Activated naive CD8-positive, alpha-beta T cell treated with anti-CD3 and anti-CD28 coated beads for 36 hours (primary cell): ENCODE measurements at places on chromosomes 7 and 10.

DNA sequence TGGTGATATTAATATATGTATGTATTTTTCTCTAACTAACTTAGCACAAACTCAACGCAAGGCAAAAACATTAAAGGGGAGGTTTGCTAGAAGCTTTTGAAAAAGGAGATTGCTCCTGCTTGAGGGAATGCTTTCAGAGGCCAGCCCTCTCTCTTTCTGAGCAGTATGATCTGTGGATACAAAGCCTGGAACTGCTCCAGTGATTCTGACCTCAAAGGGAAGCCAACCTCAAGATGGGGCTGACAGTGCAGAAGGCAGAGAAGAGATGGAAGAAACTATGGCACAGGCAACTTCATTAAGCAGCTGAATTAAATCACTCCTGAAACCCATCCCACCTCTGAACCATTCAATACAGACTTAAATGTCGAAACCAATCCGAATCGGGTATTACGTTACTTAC, 102.4 kb downstream of the USP6NL start:
- DNase-seq: no peak

DNA sequence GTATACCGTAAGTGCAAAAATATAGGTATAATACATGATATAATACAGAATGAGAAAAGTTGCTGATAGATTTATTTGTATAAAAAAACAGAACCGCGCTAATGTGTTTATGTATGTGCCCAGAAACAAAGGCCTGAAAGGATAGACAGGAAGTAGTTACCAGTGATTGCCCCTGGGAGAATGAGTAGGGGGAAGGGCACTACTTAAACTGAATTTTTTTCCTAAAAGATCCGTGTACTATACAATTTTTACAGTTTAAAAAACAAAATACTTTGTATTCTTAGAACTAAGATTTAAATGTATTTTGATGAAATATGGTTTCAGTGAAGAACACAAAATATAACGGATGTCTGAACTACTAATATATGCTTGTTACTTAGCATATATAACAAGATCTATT, 2.9 kb downstream of the IPMK start:
- no peak for DNase-seq

- DNase-seq: no peak
Observed at GRCh38 chr10:52348037-52348564, 34.0 kb downstream of the DKK1 start.

DNA sequence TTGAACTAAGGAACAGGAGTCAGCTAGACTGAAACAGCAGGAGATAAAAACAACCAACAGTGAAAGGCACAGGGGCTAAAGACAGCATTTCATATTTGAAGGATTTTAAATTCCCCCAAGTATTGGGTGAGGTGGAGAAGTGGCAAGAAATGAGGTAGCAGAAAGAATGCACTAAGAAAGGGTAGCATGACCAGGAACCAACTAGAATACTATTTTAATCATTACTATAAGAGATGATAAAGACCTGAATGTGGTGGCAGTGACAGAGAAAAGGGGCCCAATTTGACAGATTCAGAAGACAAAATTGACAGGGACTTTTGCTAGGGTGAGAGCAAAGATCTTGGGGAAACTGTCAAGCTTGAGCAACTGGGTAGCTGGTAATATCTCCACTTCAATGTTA, 94.9 kb downstream of the ARHGAP12 start:
- DNase-seq: no peak

DNA sequence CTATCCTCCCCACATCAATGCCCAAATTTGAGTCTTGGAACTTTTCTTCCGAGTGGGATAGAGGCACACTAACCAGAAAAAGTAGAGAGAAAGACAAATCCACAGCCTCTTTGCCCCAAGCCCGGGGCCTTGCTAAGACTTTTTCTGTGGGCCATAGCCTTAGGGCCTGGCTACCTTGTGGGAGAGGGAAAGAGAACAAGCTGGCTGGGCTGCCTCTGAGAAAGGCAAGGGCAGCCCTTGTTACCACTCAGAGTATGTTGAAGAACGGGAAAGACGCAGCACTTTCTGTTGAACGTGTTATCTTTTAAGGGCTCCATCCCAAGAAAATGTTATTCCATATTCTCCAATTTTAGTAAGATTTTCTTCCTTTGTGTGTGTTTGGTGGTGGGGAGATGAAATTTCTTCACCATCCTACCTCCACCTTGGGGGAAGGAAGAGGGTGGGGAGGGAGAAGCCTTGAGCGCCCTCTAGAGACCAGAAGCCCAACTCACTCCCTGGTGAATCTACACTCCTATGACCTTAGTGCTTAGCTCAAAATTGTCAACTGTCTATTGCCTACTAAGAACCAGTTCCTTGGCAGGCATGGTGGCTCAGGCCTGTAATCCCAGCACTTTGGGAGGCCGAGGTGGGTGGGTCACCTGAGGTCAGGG, 3.9 kb upstream of the NRF1 start:
- DNase-seq: peak; percentile 21

DNA sequence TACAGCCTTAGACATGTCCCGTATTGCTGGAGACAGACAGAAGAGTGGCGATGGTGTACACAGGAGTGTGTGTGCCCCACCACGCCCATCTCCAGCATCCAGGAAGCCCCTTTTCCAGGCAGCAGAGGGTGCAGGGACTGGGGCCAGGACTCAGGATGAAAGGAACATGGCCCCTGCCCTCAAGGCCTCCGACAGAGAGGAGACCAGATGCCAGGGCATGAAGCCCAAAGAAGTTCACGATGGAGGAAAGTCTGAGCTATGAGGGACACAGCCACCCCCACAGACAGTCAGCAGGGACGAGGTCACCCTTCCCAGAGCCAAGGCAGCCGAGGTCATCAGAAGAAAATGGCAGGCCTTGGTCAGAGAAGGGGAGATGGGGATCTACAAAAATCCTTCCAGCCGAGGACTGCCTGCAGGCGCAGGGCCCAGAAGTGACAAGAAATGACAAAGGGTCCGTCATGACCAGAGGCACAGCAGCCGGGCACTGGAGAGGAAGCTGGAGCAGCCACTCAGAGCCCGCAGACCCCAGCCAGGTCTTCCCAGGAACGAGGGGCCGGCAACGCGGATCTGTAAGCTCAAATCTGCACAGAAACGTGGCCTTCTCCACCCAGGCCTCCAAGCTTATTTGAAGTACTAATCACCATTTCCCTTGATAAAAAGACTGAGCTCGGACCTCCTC, 78.7 kb upstream of the PPP2R2D start:
- no peak for DNase-seq

- no peak for DNase-seq
Observed at GRCh38 chr10:33365301-33365700, 30.8 kb upstream of the NRP1 start.

DNA sequence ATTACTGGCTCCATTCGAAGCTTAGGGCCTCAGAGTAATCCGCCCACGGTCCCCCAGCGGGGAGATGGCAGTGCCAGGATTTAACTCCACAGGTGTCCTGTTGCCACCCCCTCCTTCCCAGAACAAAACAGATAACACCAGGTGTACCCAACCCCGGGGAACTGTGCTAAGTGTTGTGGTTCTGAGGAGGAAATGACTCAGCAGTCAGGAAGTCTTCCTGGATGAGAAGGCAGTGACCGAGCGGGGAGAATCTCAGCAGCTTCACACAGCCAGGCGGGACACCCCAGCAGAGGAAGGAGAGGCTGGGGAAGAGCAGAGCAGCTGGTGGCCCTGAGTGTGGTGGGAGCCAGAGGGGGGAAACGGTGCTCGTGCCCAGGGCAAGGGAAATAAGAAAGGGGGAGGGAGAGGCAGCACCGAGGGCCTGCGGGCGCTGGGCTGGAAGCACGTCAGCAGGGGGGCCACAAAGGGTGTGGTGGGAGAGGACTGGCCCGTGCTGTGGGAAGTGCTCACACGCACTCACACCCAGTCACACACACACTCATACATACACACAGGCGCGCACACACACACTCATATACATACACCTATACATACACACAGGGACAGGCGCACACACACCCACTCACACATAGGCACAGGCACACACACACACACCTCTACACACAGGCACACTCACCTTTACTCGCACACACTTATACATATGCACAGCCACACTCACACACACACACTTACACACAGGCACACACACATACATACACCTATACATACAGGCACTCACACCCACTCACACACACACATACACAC, 59.8 kb upstream of the CHST15 start:
- DNase-seq: peak; percentile 48

DNA sequence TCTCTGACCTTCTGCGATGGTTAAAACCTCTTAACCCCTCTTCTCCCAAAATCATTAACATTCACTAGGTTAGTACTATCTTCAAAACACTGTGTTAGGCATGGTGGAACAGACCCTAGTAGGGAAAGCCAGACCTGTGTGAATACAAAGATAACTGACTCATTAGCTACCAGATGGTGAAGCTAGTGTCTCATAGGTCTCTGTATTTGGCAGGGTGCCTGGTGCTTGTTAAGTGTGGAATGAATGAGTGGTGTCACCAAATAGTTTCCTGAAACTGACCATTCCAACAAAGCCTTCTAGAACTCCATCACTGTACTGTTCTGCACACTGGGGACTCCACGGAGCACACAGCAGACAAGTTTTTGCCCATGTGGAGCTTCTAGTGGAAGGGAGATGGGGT, 27.7 kb upstream of the TM9SF3 start:
- DNase-seq: no peak

DNA sequence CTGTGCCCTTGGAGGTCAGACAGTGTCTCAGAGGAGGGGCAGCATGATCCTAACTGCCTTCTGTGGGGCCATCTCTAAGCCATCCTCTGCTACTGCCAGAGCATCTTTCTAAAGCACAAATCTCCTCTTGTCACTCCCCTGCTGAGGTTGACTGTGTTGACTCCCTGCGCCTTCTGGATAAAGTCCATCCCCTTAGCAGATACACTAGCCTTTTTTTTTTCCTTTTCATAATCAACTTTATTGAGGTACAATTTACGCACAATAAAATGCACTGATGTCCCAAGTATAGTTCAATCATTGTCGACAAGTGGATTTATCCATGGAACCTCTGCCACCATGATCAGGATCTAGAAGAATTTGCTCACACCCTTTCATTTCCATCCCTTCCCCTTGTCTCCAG, 150.1 kb downstream of the SPAG6 start:
- no peak for DNase-seq

DNA sequence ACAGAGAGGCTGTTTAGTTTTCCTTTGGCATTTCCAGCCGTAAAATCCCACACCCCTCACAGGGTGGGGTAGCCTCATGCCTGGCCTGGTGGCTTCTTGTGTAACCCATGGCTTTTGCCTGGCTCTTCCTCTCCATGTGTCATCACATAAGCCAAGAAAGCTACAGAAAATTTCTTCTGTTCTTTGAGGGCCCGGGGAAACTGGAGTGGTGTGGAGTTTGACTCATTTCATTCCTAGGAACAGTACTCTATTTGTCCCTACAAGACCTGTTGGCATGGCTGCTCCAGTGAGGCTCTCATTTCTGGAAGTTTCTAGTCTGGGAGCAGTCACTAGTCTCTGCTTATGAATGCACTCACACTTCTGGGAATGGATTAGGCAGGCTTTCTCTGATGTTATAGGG, 523.9 kb downstream of the SUGCT start:
- DNase-seq: no peak

GRCh38 chr10:125720002-125720382, 483 bp downstream of the EDRF1 start:
- DNase-seq: no peak

DNA sequence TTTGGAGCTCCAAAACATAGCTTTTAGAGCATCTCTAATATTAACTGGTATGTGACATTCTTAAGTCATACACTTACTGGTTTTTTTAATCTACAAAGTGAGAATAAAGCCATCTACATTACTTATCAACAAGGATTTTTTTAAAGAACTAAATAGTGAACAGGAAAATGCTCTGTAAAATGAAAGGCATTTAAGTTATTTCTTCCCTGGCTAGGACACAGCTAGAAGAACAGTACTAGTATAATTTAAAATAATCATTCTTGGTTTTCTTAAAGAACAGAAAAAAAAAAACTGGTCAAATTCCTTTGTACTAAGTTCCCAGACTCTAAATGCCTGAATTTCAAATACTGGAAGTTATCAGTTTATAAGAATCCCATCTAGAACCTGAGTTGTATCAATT, 139.5 kb downstream of the SRPK2 start:
- DNase-seq: no peak

GRCh38 chr10:60937784-60938654, 6.0 kb downstream of the RHOBTB1 start:
- no peak for DNase-seq

- DNase-seq: no peak
Observed at GRCh38 chr10:25633542-25633941, 300.5 kb upstream of the MYO3A start.

GRCh38 chr10:23525406-23525805, 86.5 kb downstream of the OTUD1 start:
- no peak for DNase-seq

DNA sequence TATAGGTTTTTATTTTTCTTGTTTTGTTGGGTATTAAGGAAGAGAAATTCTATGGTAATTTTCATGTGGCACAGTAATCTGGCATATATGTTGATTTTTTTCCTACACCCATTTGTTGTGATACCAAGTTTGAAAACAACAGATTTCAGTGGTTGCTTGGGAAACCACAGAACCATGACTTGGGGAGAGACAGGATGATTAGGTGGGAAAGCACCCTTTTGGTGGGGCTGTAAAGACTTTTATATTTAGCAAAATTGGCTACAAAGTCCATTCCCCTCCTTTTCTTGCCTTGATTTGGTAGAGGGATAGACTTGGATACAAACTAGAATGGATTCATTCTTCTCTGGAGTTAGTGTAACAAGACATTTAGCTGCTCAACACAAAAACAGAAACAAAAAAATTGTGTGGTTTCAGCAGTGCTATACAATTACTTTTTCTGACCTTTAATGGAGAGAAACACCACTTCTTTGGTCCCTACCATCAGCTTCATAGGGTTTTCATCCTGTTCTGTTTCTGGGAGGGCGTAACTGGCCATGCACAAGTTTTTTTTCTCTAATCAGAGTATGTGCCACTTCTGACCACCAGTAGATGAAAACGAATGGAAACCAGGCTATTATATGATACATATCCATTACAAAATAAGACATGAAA, 52.7 kb downstream of the FIGNL1 start:
- peak; percentile 54 for DNase-seq

DNA sequence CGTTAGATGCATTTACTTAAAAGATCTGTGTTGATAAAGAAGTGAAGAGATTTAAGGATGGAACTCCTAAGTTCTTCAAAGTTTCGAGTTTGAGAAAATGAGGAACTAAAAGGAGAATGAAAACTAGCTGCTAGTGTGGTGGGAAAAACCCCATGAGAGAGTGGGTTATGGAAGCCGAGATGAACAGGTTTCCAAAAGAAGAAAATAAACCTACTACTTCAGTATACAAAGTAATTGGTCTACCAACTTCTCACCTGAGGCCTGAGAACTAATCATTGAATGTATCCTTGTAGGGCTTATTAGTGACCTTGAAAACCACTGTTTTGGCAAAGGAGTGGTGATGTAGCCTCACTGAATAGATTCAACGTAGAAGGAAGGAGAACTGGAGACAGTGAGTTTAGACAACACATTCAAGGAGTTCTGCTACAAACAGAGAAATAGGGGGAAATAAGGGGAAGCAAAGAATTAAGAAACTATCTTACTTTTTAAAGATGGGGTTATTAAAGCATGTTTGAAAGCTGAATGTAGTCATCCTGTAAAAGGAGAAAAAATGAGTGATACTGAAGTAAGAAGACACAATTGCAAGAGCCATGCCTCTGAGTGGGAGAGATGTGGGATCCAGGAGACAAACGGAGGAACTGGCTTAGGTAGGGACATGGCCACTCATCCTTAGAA, 50.8 kb downstream of the CH25H start:
- DNase-seq: no peak

- no peak for DNase-seq
Observed at GRCh38 chr7:5226921-5227785, 37.1 kb downstream of the WIPI2 start.

GRCh38 chr10:11331726-11332125, 279.7 kb downstream of the USP6NL start:
- no peak for DNase-seq
